Substantia nigra (tissue), 51 donors: ENCODE measurements at places on chromosomes 16 and 17.
A peak's percentile ranks its signal among the peaks of the same experiment; 100 is the strongest.

DNA sequence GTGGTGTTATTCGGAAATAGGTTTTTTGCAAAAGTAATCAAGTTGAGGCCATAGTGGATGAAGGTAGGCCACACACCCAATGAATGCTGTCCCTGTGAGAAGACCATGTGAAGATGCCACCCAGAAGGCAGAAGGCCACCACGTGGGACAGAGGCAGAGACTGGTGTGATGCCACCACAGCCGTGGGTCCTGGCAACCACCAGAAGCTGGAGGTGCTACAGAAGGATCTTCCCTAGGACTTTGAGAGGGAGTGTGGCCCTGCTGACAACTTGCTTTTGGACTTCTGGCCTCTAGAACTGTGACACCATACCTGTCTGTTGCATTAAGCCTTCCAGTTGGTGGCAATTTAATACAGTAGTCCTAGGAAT lies 49.3 kb downstream of the RMI2 start:
- DNase-seq, result no peak

- no peak for DNase-seq
These were observed 208.3 kb downstream of the NPIPB11 start for GRCh38 chr16:29198231-29198630.

DNA sequence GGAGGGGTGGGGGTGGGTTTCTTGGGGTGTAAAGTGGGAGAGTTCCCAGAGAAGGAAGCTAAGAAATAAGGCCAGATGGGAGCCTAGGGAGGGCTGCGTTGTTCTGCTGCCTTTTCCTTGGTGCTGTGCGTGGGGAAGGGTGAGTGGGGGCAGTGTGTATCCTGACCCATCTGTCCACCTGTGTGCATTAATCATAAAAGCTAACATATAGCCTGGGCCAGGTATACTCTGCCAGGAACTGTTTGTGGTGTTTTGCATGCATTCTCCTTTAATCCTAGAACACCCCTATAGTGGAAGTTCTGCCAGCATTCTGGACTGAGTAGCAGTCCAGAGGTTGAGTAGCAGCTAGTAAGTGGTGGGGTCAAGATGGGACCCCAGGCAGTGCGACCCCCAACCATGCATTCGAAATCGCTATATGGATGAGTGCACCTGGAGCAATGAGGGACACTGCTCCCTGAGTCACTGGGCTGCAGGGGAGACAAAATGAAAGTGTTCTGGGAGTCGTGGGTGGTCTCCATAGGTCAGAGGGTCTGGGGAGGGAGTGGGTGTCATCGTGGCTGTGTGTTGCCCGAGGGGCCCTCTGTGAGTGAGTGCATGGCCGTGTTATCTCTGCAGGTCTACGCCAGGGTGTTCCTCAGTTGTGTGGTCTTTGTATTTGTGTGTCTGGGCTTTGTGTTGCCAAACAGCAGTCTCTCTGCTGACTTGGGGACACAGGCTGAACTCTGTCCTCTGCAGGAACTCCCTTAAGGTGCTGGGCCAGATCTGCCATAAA lies 1.3 kb downstream of the ERBB2 start:
- no peak for DNase-seq

DNA sequence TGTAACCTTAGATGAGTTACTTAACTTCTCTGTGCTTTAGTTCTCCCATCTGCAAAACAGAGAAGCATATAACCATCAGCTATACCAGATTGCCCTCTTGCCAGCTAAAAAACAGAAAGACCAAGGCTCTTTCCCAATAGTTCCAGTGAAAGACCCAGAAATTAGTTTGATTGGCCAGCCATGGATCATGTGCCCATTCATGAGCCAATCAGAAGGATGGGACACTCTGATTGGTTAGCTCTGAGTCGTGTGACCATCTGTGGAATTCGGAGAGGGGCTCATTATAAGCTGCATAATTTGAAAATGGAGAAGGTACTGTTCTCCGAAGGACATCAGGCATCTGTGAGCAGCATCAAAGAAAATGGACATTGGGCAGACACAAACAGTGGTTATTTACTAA lies 155.2 kb downstream of the ABCC12 start:
- DNase-seq, result no peak

- no peak for DNase-seq
These were observed 3.8 kb downstream of the CRYM start for GRCh38 chr16:21274172-21274726.

- DNase-seq, result no peak
These were observed 20.9 kb downstream of the COIL start for GRCh38 chr17:56939869-56940484.

DNA sequence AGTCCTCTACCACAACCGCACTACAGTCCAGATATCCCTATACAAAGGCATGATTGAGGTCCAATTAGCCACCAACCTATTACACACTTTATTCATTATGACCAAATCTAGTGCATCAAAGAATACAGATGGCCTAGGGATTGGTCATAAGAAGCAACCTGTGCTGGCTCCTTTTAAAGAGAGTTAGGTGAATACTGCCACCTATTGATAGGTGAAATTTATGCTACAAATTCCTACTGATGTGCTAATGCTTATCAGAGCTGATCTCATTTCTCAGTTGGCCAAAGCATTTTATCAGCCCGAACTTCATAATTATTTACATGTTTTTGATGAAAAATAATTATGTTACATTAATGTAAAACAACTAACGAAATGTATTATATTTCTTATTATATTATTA lies 166.3 kb downstream of the ANKFN1 start:
- DNase-seq, result no peak

DNA sequence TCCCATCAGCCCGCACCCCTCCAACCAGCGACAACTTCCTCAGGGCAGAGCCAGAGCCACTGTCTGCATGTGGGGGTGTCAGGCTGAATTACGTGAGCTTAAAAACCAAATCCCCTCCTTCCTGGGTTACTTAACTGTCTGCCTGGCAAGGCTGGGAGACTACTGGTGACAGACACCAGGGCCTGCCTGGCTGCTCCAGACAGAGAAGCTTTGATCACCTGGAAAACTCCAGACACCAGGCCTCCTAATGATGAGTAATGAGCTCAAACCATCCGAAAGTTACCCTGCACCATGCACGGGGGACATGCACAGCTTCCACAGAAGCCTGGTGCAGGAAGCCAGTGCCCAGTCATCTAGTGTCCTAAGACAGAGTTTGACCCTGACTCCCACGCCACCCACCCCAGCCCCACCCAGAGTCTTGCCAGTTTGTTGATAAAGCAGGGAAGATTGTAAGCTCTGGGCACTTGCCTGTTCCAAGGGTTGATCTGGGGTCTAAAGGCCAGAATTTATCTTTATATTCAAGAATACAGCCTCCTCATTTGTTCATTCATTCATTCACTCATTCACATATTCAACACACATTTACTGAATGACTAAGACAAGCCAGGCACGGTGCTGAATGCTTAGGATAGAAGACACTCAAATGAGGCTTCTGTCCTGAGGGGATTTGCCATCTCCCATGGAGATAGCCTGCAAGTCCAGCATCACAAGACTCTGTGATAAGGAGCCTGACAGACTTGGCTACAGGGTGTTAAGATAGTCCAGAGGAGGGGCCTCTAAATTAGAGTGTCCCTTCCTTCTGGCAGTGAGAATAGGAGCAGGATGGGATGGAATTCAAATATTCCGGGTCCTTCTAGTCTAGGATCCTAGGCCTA lies 7.2 kb upstream of the CCDC182 start:
- DNase-seq, result peak; percentile 24

DNA sequence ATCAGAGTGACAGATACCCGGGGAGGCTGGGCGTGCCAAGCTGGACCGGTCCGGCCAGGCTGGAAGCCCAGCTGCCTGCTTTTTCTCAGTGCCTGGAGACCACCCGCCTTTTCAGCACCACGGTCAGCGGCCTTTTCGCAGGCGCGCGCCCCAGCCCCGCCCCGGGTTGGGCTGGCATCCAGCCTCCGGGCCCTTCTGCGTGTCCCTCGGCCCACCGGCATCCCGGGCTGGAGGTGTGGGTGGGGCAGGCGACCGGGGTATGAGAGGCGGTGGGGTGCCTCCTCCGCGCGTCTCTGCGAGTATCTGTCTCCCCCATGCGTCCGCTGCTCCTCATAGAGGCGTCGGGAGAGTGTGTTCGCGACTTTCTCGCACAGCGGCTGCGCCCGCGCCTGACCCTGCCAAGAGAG lies 102.5 kb downstream of the MRM1 start:
- peak; percentile 59 for DNase-seq

- DNase-seq, result no peak
These were observed 594.8 kb upstream of the CDH5 start for GRCh38 chr16:65771707-65772106.

- DNase-seq, result no peak
These were observed 31.8 kb downstream of the CDRT15L2 start for GRCh38 chr17:20611309-20611708.

DNA sequence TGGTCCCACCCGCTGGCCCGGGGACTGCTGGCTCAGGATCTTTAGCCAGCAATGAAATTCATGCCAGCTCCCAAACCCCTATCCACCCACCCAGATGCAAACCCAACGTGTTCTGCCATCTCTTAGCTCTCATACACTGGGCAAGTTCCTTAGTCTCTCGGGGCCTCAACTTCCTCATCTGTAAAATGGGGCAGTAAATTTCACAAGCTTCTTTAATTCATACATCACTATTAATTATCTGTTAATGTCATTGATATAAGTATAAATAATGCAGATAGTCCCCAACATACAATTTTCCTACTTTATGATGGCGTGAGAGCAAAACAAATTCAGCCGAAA lies 398.7 kb downstream of the SOX9 start:
- no peak for DNase-seq

GRCh38 chr17:77475016-77475976 lies 334.5 kb downstream of the SEC14L1 start:
- no peak for DNase-seq

- DNase-seq, result no peak
These were observed 18.1 kb upstream of the DHX40 start for GRCh38 chr17:59547131-59547915.

DNA sequence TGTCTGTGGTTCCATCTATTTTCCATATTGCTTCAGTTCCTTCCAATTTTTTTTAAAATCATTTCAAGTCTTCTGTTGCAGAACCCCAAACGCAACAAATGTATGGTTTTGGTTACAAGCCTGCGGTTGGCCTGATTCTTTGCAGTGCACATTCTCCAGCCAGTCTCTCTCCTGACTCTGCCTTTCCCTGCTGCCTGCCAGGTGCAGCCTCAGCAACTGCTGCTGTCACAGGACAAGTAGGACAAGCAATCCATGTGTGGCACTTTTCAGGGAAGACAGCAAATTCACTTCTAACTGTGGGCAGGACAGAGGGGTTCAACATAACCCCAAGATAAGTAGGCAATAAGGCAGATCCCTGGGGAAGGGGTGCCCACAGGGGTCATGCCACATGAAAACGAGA lies 24.2 kb downstream of the EMP2 start:
- no peak for DNase-seq

DNA sequence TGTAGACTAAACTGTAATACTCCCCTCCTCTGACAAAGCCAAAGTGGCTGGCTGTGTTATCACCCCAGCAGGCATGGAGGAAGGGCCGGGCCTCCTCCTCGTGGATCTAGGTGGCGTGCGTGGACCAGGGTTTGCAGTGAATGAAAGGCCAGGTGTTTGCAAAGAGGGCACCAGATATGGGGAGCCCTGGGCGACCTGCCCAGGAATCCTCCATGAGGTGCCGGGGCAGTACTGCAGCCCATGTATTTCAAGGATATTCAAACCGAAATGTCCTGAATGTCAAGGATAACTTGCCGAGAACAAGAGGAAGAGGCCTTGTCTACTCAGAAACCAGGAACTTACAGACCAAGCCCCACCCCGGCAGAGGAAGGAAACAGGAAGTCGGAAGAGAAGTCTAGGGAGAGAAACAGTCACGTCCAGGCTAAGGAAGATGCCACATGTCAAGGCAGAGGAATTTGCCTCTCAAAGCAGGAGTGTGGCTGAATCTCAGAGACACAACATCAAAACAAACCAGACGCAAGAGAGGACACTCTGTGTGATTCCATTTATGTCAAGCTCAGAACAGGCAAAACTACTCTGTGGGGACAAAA lies 13.7 kb upstream of the OSGIN1 start:
- DNase-seq, result no peak

DNA sequence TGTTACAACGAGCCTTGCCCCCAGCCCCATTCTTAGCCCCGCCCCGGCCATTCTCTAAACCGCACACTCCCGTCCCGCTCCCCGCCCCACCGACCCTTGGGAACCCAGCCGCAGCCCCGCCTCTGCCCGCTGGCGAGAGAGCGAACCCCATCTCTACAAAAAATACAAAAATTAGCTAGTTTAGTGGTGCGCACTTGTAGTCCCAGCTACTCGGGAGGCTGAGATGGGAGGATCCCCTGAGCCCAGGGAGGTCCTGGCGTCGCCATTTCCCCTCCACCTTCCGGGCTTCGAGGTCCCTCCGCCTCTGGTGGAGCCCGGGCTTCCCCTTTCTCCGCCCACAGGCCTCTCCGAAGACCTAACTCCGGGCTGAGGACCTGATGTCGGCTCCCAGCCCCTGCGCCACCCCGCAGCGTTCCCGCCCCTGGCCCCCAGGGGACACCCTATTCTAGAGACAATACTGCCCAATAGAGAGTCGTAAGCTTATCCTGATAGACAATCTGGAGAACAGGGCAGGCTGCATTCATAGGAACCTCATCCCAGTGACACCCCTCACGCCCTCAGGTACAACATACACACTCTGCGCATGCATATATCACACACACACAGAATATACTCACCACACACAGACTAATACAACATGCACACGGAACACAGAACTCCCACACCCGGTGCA lies 480 bp upstream of the PROCA1 start:
- DNase-seq, result no peak

GRCh38 chr16:50207652-50208051 lies 54.5 kb downstream of the TENT4B start:
- DNase-seq, result no peak

GRCh38 chr17:42009170-42009569 lies 8.1 kb downstream of the DNAJC7 start:
- DNase-seq, result peak; percentile 49

DNA sequence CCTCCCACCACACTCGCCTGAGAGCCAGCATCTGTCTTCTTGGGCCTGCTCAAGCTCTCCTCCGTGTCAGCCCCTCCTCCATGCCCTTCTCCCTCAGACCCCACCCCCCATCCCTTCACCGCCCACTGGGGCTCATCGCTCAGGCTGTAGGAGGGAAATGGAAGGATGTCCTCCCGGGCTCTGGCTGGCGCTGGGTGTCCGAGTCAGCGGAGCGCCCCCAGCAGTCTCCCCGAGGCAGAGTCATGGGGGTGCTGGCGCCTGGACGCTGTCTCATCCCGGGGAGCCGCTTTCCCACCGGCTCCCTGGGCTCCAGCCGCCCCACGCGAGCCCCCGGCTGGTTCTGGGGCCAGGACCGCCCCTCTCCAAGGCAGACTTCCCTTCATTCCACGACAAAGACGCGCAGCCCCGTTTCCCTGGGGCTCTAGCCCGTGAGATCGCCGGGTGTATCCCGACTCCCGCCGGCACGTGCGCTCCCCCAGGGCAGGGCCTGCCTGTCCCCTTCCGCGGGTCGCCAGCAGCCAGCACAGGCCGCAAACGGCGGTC lies 428 bp upstream of the ANTKMT start:
- peak; percentile 43 for DNase-seq

- no peak for DNase-seq
These were observed 304.7 kb downstream of the CA10 start for GRCh38 chr17:51853857-51854256.

- DNase-seq, result no peak
These were observed 111.7 kb upstream of the CCL2 start for GRCh38 chr17:34143430-34143829.
